ENCODE measurements at places on chromosomes 1 and 21. TPM values are rescaled to one million over a fixed set of nuclear protein-coding genes. Genes with fewer than 3 reads are reported as not detected.

DNA sequence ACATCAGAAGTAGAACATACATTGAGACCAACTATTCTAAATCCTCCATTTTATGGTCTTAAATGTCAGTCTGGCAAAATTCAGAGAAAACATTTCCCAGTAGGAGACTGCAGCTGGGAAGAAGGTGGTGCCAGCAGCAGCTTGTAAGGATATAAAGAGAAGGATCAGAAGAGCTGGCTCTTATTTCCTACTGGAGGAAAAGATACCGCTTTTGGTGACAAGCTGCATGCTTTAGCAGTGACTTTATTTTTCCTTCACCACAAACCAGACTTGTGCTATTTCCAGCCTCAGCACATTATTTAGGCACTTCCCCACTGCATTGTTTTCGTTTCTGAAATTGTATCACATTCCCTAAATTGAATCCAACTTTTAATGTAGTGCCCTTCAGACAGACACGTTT is 28.4 kb downstream of the RNF11 start:
- no peak overlapping the region for H3K4me3 ChIP-seq
- H3K36me3 ChIP-seq: no peaks in the 10 kb centered on the region
- H3K27me3 ChIP-seq: no peaks in the 10 kb centered on the region
- DNase-seq: no peak
- peaks cover 84% of the 10 kb centered on the region for H3K4me1 ChIP-seq

DNA sequence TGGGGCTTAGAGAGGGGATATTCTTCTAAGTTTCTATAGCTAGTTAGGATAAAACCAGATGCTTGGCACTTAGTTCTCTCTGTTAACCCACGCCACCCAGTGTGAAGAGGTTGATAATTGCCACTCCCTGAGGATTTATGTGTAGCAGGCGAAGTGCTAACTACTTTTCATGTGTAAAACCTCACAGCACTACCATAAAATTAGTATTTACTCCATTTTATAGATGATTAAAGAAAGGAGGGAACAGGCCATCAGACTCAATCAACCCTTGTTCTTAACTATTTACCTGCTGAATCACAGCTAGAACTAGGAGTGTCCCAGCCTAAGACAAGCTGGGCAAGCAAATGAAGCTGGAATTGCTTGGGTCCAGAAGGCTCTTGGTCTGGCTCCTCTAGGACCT is 8.9 kb downstream of the LIN28A start:
- no peaks in the 10 kb centered on the region for H3K4me1 ChIP-seq
- H3K27me3 ChIP-seq: peaks cover 22% of the 10 kb centered on the region
- no peaks in the 10 kb centered on the region for H3K36me3 ChIP-seq

ACTL8 gene
- not detected for total RNA-seq

GRCh38 chr1:22654692-22655091 is 1.7 kb downstream of the C1QB start:
- no peak for DNase-seq
- H3K27ac ChIP-seq: no peak overlapping the region
- no peaks in the 10 kb centered on the region for H3K36me3 ChIP-seq
- no peak overlapping the region for H3K4me3 ChIP-seq
- no peaks in the 10 kb centered on the region for H3K27me3 ChIP-seq
- H3K4me1 ChIP-seq: no peaks in the 10 kb centered on the region

DNA sequence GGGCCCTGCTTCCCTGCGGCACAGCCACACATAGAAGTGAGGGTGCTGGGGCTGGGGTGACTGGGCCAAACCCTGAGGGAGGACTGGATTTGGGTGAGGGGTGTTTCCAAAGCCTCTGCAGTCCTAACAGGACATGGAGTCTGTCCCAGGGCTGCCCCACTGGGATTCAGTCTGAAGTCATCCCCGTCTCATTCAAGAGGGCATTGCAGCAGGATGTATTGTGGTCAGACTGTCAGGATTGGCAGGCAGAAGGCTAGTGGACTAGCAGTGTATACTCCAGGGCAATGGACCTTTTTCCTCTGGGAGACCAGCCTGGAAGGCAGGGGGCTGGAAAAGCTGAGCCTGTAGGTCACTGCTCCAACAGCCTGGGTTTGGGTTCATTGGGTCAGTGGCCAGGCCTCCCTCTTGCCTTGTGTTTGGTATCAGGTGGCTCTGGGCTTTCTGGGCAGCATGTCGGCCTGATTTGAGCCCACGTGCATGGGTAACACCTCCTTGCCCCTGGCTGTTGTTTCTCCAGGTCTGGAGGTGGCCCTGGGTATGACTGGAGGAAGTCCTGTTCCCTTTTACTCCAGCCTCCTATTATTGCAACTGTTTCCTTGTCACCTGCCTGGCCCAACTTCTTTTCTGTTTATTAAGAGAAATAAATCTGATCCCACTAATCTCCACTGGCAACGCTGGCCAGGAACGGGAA is 41.0 kb upstream of the SYNC start:
- H3K27ac ChIP-seq: peak overlapping the region; percentile 70
- H3K36me3 ChIP-seq: no peaks in the 10 kb centered on the region
- H3K27me3 ChIP-seq: no peaks in the 10 kb centered on the region
- peak overlapping the region; percentile 98 for H3K4me3 ChIP-seq
- DNase-seq: no peak
